T-helper 2 cell (primary cell): ENCODE measurements at places on chromosomes 1 and 21.

DNA sequence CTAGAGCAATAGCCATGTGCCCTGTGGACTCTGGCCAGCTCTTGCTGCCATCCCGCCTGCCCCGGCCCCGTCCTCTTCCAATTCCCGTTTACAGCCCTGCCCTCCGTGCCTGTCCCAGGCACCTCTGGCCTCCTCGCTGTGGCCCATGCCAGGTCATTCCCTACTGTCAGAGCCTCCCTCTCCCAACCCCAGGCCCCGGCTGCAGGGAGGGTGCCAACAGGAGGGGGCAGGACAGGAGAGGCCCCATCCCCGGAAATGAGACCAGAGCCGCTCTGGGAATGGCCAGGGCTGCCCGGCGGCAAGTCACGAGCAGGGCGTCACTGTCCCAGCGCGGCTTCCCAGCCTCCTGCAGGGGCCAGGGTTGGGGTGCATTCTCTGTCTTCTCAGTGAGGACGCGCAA lies 23.5 kb upstream of the TSPEAR start:
- no peak for DNase-seq

GRCh38 chr1:30942326-30942963 lies 33.9 kb upstream of the SDC3 start:
- DNase-seq = no peak

- DNase-seq = no peak
Measured at GRCh38 chr1:175481126-175482070, 262.0 kb downstream of the TNR start.

DNA sequence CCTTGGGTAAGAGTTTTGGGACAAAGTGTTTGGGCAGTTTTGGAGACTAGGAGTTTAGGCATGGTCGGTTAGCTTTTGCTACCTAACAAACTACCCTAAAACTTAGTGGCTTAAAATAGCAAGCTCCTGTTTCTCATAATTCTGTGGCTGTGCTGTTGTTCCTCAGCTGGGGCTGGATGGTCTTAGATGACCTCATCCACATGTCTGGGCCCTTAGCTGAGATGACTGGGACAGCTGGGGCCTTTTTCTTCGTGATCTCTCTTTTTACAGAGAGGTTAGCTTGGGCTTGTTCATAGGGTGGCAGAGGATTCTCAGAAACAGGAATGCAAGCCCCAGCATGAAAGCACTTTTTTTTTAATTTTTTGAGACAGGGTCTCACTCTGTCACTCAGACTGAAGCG lies 6.6 kb downstream of the ATP1A4 start:
- no peak for DNase-seq

DNA sequence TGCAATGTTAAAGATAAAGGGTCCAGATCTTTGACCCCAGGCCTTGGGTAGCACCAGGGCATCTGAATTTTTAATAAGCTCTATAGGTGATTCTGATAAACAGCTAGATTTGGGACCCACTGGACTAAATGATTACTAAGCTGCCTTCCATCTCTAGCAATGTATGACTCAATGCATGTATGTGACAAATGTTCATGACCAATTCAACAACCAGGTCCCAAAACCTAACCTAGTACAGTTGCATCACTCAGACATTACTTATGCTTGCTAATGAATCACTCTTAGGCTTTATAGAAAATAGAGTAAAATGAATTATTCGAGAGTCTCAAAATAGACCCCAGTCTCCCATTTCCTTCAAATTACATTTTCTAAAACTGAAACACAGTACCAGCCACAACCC lies 35.5 kb downstream of the RCAN1 start:
- no peak for DNase-seq

DNA sequence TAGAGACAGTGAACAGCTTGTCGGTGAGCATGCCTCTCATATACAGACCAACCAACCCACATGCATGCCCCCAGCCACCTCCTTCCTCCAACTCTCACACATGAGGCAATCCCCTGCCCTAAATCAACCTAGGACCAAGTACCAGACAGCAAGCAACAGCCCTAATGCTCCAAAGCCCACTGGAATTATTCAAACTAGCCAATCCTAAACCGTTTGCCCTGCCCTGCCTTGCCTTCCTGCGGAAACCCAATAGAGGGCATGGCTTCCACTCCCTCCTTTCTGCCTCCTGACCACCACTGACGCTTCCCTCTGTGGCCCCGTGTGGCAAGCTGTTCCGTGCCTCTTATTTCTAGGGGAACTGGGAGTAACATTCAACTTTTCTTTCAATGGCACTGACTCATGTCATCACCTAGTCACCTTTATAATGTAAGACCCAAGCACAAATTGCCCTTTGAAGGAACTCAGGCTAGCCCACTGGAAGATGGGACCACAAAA lies 129.3 kb upstream of the GJB5 start:
- no peak for DNase-seq

GRCh38 chr1:244053831-244054230 lies 2.7 kb downstream of the ZBTB18 start:
- DNase-seq = no peak

DNA sequence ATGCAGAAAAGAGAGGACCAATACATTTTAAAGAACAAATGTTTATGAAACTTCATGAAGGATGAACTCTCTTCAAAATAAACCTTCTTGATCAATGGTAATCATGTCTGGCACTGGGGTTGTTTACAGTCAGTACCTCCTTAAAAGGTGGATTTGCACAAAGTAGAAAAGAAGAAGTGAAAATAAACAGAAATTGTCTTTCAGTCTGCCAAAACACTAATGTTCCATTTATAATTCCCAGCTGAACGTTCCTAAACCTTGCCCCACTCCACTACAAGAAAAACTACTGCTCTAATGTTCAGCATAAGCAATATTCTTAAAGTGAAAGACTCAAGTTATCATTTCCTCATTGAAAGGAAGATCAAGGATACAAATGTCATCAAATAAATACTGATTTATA lies 86.2 kb downstream of the EIF4G3 start:
- no peak for DNase-seq

GRCh38 chr21:46442938-46443337 lies 15.8 kb upstream of the DIP2A start:
- no peak for DNase-seq

DNA sequence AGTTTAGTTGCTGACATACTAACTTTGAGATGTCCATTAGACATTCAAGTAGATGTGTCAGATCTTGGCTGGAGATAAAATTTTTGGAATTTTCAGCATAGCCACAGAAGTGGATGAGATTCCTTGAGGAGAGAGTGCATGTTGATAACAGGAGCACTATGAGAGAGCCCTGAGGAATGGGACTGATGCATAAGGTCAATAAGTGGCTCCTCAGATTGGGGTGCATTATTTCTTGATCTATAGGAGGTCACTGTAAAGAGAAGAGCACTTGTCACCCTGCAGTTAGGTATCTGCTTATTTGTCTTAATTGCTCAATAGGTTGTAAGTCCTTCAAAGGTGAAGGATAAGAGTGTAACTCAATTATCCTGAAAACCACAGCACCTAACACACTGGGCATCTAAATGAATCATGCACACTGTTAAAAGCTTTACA lies 52.0 kb upstream of the TACSTD2 start:
- DNase-seq = no peak

- DNase-seq = no peak
Measured at GRCh38 chr1:66505671-66506392, 28.1 kb upstream of the SGIP1 start.

DNA sequence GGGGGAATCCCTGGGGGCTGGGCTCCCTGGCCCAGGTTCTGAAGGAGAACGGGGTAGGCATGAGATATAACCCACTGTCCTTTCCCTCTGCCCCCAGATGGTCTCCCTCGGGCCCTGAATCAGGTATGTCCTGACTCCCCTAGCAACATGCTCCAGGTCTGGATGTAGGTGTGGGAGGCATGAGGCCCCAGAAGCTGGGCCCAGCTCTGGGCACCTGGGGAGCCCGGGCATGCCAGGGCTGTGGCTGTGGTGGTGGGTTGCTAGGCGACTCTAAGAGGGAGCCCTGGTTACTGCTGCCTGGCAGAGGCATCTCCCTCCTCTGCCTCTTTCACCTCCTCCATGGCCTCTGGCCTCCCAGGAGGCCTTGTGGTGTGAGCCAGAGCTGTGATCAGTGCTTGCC lies 16.2 kb downstream of the FOXO6 start:
- DNase-seq = no peak

GRCh38 chr1:159266832-159267231 lies 35.3 kb upstream of the FCER1A start:
- DNase-seq = no peak

DNA sequence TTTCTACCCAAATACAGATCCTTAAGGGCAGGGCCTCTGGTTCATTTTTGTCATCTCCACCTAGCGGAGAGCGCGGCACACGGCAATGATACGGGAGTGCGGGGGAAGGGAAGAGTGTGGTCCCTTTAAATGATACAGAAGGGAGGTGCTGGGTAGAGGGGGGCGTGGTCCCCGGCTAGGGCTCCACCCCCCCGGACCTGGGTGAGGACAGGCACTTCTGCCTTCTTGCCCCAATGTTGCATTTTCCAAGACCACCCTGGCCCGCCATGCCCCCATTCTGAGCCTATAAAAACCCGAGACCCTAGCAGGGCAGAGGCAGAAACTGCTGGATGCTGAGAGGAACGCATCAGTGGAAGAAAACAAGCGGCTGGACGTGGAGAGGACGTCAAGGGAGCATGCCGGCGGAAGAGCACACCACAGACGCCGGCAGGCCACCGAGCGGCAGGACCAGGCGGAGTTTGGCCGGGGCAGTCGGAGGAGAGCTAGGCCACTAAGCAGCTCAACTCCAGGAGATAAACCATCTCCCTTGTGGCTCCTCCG lies 30.0 kb downstream of the LRRC3 start:
- DNase-seq = peak; percentile 42

DNA sequence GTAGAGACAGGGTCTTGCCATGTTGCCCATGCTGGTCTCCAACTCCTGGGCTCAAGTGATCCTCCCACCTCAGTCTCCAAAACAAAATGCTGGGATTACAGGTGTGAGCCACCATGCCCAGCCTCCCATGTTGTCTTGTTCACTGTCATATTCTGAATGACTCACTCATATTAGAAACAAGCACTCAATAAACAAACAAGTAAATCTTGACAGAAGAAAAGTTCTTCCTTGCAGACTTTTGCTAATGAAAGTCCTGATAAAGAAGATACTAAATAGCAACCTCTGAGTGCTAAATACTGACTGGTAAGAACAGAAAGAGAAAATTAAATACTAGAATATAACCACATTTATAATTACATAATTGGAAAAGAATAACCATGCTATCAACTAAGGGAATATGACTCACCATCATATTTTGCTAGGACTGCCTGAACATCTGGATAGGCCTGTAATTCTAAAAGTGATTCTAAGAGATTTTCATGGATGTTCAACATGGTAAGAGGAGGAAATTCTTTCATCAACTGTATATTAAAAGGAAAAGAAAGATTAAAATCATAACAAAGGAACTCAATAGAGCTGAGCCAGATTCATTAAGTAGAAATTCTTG lies 37.3 kb downstream of the ST7L start:
- DNase-seq = no peak

- DNase-seq = no peak
Measured at GRCh38 chr1:112263042-112263441, 133.0 kb upstream of the CTTNBP2NL start.

- no peak for DNase-seq
Measured at GRCh38 chr1:117959364-117959763, 29.8 kb downstream of the WDR3 start.

GRCh38 chr1:111723871-111724270 lies 15.3 kb downstream of the INKA2 start:
- no peak for DNase-seq

DNA sequence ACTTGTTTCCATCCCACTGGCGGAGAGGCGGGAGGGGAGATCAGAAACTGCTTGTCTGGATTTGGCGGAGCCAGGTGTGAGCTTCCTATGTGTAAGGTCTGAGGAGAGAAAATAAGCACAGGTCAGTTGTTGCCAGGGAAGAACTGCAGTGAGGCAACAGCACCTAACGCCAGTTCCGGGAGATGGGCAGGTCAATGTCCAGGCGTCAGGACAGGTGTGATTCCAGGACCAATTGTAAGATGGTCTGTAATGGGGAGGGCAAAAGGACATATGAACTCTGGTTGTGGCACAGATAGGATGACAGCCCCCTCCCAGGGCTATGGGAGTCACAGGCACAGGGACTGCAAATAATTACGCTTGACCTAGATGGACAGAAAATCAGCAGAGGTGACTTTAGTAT lies 9.6 kb upstream of the KCNE1 start:
- DNase-seq = no peak

GRCh38 chr1:236154671-236155398 lies 12.5 kb downstream of the GPR137B start:
- no peak for DNase-seq

DNA sequence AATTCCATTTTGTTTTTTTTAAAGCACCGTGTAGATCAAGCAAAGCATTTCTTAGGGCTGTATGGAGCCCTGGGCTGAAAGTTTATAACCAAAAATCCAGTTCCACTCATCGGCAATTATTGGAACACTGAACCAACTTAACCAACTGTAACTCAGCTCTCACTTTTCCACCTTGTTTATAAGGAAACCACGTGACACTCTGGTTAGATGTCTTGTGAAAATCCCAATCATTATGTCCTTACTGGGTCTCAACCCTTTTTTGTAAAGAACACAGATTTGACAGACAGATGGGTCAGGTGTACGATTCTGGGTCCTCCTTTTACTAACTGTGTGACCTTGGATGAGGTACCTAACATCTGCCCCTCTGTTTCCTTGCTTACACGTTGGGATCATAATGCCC lies 6.2 kb downstream of the PLA2G5 start:
- DNase-seq = no peak

DNA sequence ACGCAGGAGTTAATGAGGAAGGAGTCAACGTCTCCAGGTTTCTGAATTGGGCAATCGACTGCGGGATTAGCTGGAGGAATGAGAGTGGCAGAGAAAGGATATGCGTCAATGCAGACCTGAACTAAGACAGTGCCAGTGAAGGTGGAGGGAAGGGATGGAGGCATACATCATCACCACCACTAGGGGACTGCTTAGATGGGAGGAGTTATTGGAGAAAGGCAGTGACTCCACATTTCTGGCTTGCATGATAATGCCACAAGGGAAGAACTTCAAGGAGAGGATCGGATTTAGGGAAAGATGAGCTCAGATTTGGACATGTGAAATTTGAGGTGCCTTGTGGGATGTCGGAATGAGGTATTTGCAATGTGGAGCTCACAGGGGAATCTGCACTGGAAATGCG lies 17.5 kb downstream of the VASH2 start:
- DNase-seq = no peak

GRCh38 chr1:58395355-58395754 lies 151.2 kb downstream of the OMA1 start:
- DNase-seq = no peak

DNA sequence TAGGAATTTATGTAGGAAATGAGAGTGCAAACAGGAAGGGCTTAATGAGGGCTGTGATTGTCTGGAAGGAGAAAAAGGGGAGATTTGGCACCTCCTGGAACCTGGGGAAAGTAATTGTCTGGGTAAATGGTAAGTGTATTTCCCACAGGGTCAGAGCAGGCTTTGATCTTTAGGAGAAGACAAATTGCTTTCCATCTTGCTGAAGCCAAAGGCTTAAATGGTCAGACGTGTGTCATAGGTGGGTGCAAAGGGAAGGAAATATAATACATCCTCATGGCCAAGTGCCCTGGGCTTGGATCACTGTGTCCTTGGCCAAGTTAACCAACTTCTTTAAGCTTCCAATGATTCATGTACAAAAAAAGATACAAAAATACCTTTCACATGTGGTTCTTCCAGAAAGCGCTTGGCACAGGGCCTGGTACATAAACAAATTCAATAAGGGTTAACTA lies 1.3 kb upstream of the DUSP23 start:
- DNase-seq = no peak

- no peak for DNase-seq
Measured at GRCh38 chr1:234944439-234945344, 183.9 kb downstream of the TOMM20 start.
